ENCODE measurements at places on chromosomes 1 and 21.

DNA sequence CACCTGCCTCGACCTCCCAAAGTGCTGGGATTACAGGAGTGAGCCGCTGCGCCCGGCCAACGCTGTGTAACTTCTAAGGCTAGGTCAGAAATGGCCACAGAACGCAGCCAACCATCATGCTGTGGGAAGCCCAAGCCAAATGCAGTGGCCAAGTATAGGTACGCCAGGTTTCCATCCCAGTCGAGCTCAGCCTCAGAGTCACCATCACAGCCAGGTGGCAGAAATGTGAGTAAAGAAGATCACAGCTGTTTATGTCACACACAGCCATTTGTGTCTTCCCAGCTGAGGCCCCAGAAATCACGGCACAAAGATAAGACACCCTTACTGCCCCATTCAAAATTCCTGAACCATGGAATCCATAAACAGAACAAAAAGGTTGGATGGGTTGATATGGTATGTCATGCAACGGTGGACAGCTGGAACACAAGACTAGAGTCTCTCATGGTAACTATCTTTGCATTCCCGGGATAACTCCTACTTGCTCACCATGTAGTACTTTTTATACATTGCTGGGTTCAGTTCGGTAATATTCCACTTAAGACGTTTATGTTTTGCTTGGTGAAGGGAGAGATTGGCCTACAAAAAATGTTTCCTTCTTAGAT lies 84.3 kb downstream of the SLC45A1 start:
- DNase-seq, result no peak

GRCh38 chr1:171754353-171754705 lies 12.5 kb upstream of the VAMP4 start:
- DNase-seq, result no peak

GRCh38 chr1:90835661-90836344 lies 118.7 kb upstream of the BARHL2 start:
- no peak for DNase-seq

DNA sequence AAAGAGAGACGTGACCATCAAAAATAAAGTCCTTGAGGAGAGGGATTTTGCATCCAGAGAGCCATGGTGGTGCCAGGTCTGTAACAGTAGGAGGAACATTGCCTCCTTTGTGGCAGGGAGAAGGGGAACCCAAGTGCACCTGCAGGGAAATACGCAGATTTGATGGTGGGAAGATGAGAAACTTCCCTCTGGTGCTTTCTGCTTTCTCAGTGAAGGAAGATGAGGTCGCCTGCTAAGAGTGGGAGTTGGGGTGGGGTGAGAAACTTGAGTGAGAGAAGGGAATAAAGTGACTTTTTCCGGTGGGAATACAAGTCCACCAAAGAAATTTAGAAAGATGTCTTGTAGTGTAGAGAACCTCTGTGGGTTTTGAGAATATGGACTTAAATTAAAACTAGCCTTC lies 9.1 kb downstream of the PLA2G4A start:
- DNase-seq, result no peak

GRCh38 chr21:29316806-29317205 lies 18.1 kb downstream of the BACH1 start:
- no peak for DNase-seq

GRCh38 chr1:52186449-52186848 lies 44.6 kb downstream of the ZFYVE9 start:
- no peak for DNase-seq

GRCh38 chr1:66208632-66209031 lies 325.3 kb upstream of the SGIP1 start:
- no peak for DNase-seq

- DNase-seq, result no peak
These were observed 127.7 kb upstream of the COL6A1 start for GRCh38 chr21:45853703-45854342.

DNA sequence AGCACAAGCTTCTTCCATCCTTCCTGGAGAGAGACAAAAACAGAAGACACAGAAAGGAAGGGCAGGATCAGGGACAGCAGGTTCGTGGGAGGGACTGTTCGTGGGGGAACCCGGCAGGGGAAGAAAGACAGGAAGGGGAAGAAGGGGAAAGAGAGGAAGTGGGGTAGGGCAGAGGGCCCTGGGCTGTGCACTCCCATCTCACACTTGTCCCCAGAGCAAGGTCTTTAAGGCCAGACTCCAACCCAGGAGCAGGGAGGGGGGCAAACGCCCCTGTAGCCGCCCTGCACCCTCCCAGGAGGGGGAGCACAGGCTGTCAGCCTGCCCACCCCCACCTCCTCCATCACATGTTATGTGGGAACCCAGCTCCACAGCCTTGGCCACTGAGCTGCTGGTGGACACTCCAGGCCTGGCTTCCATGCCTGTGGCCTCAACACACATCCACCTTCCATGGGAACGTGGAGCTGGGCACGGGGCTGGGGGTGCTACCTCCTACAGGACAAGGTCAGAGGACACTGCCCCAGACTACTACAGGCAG lies 9.3 kb downstream of the SLC19A1 start:
- no peak for DNase-seq

GRCh38 chr1:223639331-223639749 lies 26.2 kb downstream of the CAPN8 start:
- no peak for DNase-seq

DNA sequence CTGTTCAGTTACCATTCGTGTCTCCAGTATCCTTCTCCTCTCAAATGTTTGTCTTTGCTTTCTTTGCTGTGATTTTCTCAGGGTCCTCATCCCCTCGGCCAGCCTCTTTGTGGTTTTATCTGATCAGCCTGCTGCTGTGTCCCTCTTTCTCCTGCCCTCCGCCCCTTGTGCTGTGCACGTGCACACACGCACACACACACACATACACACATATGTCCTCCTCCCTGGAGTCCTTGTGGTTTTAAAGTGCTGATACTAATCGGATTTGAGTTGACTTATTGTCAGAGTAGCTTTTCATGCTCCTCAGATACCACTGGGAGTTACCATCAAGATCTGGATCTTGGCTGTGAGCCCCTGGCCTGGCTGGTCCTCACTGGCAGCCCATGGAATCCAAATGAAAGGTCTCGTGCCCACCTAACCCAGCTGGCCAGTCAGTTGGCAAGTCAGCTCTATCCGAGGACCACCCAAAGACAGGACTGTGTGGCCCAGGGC lies 34.1 kb downstream of the QSOX1 start:
- no peak for DNase-seq

GRCh38 chr1:70836456-70836855 lies 211.2 kb downstream of the PTGER3 start:
- no peak for DNase-seq

GRCh38 chr1:200625381-200625824 lies 4.9 kb upstream of the KIF14 start:
- DNase-seq, result no peak

- no peak for DNase-seq
These were observed 21.7 kb upstream of the BTG2 start for GRCh38 chr1:203283597-203283996.

DNA sequence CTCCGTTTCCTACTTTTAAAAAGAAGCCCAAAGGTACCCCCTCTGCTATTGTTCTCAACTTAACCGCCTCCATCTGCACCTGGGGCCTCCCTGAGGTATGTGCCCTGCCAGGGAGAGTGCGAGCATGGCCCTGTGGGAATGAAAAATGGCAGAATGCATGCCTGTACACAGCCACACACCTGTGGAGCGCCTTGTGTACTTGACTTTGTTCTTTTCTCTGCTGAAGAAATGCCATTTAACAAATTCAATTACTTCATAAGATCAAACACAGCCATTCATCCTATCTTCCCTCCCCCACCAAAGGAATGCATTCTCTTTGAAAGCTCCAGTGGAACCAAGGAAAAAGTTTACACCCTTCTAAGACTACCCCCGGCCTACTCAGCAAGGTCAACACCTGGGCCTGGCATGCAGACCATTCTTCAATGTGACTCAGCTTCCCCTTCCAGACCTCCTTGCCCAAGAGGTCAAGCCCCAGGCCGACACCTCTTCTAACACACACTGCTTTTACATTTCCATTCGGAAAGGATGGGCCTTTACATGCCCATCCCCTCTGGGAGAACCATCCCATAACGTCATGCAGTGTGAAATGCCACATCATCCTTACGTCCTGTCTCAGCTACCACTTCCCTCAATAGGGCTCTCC lies 123.7 kb downstream of the SMYD2 start:
- no peak for DNase-seq

DNA sequence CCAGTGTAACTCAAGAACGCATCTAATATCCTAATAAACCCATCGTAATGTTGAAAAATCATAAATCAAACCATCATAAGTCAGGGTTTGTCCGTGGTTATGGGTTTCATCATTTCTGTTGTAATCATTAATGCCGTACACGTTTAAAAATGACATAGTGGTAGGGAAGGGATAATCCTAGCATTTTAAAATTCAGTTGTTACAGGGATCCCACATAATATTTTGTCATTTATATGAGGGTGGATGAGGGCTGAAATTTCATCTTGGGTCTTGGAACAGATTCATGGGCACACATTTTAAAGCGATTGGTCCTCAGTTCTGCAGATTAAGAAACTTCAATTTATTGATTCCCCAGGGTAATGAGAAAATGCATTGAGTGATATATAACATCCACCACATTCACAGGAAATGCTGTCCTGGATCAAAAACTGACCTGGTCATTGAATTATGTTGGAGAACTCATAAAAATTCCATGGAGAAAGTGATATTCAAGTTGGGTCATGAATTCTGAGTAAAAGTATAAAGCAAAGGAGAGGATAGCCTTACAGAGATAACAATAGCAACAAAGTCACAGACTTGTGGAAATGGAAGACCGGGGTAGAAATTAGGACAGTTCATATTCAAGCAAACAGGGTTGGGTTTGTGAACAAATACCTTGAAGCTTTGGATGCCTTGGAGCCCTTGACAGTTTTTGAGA lies 1527.3 kb upstream of the TPTE start:
- no peak for DNase-seq

DNA sequence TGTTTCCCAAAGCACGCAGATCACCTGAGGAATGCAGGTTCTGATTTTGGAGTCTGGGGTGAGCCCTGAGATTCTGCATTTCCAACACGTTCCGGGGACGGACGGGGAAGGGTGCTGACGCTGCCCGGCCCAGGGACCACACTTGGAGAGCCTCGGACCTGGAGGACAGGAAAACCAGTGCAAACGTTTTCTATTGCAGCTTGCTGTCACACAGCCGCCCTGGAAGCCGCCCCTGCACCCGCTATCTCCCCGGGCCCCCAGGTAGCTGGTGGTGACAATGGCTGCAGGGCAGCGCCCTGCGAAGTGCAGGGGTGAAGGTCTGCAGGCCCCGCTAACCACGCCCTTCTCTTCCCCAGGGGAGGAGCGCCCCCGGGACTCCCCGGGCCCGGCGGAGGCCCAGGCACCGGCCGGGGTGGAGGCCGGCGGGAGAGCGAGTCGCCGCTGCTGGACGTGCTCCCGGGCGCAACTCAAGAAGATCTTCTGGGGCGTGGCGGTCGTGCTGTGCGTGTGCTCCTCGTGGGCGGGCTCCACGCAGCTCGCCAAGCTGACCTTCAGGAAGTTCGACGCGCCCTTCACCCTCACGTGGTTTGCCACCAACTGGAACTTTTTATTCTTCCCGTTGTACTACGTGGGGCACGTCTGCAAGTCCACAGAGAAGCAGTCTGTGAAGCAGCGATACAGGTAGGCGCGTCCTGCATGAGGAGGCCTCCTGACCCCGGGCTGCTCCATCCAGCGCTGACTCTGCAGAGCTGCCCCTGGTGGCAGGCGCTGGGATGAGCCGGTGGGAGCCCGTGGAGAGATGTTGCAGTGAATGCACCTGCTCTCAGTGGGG lies 142.0 kb upstream of the COA6 start:
- no peak for DNase-seq

DNA sequence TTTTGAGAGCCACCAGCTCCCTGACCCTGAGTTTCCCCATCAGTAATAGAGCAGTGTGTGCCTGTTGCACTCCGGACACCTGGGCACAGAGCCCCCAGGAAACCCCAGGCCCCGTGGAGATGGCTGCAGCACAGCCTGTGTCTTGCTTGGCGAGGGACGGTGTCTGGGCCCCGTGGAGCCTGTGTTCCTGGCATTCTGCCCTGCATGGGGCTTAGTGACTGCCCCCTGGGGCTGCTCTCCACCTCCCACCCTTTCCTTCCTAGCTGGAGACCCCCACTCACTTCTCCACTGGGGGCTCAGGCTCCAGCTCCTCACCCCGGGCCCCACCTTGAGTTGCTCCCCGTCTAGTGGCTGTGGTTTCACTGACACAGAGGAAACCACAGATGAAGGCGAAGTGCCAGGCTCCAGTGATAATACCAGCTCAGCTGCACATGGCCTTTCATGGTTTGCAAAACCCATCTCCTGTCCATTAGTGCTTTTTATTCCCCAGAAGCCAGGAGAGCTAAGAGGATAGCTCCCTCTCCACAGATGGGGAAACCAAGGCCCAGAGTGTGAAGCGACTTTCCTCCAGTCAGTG lies 39.4 kb downstream of the DMRTB1 start:
- no peak for DNase-seq

GRCh38 chr1:11948822-11949458 lies 14.4 kb downstream of the PLOD1 start:
- no peak for DNase-seq

DNA sequence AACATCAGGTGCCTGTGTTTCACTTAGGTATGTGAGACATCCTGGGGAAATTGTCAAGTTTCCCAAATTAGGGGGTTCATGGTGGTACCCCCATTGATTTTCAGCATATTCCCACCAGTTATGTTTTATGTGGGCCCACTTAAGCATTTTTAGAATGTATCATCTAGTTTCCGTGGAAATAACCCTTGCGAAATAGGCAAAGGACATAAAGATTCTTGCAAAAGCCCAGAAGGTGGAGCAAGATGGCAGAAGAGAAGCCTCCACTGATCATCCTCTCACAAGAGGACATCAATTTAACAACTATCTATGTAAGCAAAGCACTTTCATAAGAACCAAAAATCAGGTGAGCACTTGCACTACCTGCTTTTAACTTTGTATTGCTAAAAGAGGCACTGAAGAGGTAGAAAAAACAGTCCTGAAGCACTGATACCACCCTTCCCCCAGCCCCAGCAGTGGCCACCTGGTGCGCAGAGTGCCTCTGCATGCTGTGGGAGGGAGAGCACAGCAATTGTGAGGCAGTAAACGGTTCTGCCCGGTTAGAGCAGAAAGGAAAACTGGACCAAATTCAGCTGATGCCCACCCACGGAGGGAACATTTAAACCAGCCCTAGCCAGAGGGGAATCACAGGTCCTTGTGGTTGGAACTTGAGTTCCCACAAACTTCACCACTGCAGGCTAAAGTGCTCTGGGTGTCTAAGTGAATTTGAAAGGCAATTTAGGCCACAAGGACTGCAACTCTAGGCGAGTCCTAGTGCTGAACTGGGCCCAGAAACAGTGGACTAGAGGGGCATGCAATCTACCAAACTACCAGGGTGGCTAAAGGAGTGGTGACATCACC lies 23.2 kb downstream of the MCOLN2 start:
- DNase-seq, result no peak

DNA sequence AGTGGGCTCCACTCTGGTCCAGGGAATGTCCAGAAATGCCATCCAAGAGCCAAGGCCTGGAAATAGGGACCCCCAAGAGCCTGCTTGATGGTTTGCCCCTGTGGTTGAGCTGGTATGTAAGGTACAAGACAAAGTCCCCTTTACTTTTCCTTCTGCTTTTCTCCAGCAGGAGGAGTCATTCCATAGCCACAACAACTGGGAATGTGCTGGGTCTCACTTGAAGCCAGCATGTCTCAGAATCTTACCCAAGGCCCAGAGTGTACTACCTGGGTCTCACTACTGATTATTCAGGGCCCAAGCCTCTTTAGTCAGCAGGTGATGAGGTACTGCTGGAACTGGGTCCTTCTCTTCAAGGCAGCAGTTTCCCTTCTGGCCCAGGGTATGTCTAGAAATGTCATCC lies 62.1 kb upstream of the CD55 start:
- DNase-seq, result no peak
